Stimulated activated CD8-positive, alpha-beta memory T cell treated with anti-CD3 and anti-CD28 coated beads, Interleukin-2, amount 100 ng/mL, for 48 hours (primary cell): ENCODE measurements at places on chromosomes 2 and 18.

DNA sequence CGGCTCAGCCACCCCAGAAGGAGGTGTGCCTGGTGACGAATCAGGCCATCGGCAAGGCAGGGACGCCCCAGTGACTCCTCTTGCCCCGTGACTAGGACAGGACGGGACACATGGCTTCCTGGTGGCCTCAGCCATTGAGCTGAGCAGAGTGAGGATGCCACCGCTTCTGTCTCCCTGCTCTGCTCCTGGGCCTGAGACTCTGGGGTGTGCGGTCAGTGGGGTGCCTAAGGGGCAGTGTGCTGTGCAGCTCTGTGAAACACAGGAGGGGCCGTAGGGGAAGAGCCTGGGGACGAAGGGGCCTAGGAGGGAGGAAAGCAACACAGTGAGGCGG lies 24.3 kb downstream of the IGFBP5 start:
- DNase-seq, result no peak

DNA sequence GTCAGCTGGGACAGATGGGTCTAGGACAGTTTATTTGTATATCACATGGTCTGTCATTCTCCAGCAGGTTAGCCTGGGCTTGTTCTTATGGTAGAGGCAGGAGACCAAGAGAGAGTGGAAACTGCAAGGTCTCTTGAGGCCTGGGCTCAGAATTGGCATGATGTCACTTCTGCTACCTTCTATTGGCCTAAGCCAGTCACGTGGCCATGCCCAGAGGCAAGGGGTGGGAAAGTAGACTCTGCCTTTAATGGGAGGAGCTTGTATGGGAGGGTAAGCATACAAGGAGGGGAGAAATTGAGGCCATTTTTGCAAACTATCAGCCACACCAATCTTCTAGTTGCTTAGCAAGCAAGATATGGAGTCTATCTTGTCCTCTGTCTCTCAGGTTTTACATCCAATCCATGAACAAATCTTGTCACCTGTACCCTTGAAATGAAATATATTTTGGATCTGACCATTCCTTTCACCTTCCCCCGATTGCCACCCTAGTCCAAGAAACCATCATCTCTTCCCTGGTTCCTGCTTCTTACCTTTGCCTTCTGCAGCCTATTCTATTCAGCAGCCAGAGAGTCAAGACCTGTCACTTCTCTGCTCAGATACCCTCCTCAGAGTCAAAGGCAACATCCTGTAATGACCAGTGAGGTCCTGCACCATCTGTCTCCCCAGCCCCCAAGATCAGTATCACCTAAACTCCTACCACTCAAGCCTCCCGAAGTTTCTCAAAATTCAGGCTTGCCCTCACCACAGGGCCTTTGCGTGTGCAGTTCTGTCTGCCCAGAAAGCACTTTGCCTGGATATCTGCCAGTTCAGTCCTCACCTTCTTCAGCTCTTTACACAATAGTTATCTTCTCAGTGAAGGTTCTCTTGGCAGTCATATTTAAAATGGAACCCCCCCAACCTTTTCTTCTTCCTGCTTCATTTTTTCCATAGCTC lies 240.0 kb downstream of the LOXHD1 start:
- no peak for DNase-seq

DNA sequence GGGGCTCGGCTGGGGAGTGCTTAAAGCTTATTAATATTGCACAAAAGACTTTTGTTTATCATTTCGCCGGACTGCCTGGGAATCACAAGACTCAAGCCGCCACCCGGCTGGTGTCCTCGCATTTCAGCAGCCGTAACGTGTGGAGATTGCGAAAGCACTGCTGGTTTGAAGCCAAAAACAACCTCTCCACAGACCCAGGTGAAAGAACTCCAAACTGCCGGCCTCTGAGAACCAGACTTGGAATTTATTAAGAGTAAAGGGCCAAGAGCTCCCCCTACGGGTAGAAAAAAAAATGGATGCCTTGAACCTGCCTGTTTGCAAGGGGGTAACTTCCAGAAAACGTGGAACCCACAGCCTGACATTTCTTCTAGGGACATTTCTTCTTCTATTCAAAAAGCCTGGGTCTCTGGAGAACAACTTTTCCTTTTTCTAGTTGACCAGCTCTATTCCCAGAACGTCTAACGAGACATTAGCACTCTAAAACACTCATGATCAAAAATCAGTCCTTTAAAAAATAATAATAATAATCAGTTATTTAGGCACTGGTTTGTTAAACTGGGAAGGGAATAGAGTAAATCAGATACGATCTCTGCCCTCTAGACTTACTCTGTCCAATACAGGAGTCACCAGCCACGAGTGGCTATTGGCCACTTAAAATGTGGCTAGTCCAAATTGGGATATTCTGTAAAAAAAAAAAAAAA lies 216.3 kb downstream of the C1D start:
- DNase-seq, result no peak

DNA sequence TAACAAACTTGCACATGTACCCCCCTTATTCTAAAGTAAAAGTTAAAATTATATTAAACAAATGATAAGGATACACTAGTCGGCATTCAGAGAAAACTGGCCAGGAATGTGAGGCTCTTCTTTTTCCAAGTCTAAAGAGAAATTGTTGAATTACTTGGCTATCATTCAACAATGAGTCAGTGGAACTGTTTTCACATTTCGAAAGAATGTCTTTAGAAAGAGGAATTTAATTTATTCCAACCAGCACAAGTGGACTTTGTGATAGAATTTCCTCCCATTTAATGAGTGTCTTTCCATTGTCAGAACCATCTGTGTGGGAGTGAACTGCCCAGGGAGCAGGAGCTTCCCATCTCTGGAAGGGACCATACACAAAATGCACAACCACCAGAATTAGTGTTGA lies 792.2 kb downstream of the EPHA4 start:
- DNase-seq, result no peak

DNA sequence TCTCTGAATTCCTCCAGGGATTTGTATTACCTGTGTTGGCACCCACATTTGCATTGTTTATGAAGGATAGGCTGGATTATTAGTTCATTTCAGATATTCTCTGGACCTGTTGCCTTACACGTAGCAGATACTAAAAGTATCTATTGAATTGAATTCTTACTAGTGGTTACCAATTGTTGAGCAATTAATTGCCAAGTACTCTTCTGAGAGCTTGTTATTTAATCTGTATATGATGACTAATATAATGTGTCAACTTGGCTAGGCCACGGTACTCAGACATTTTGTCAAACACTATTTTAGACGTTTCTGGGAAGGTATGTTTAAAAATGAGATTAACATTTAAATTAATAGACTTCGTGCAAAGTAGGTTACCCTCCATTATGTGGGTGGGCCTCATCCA lies 2.5 kb upstream of the SPP2 start:
- DNase-seq, result no peak

DNA sequence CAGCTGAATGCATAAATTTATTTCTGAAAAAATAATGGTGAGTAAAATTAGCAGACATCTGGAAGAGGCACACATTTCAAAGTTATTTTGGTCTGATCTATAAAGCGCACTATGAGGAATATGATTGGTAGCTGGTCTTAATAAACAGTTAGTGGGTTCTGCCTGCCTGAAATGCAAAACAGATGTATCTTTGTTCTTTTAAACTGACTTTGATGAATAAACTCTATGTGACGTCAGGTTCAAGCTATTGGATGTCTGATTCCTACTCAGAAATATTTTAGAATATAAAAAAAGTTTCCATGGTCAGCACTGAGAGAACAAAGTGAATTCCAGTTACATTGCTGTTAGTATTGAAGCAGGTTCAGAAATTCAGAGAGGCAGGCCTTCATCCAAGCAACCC lies 136.4 kb downstream of the TPGS2 start:
- no peak for DNase-seq

GRCh38 chr2:191577605-191578004 lies 100.3 kb upstream of the NABP1 start:
- no peak for DNase-seq

DNA sequence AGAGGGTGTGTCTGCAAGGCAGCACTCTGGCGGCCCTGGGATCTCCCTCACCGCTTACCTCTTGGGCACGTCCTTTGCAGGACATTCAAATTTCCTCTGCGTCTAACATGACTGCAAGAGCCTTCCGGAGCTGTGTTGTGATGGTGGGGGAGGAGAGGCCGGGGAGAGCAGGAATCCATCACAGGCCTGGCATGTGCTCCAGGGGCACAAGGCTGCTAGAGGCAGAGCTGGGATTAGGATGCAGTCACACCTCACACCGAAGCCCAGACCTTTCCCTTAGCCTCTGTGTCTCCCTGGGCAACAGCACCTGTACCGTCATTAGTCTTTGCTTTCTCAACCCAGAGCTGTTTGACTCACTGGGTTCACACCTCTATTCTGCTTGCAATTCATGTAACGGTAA lies 111.3 kb downstream of the CMPK2 start:
- no peak for DNase-seq

- no peak for DNase-seq
Measured at GRCh38 chr2:239991689-239992314, 33.3 kb downstream of the NDUFA10 start.

GRCh38 chr2:137161250-137161649 lies 395.9 kb downstream of the THSD7B start:
- DNase-seq, result no peak

GRCh38 chr2:33573657-33574056 lies 25.4 kb downstream of the FAM98A start:
- DNase-seq, result no peak

DNA sequence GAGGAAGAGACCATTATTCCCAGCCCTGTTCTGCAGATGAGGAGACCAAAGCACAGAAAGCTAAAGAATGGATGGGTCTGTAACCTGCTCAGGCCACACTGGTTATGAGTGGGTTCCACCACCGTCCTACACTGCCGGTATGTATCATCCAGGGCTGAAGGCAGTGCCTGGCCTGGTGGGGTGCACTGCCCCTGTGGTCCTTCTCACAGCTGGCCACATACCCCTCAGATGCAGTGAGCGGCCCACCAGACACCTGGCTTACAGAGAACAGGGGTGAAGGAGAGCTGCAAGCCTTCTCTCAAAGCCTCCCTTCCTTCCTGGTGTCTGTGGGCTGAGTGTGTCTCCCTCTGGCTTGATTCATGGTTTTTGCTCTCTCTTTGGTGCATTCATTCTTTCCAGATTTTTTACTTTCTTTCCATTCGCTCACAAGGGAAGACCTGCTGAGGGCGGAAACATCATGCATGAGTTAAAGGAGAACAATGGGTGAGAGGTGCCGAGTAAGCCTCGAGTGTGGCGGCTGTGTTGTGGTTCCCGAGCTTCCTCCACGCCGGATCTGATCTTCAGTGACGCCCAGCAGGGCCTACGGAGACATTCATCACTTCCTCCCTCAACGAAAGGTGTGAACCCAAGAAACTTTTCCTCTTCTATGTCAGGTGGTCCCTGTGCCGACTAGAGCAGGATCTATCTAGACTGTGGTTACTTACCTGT lies 62.1 kb upstream of the REL start:
- peak; percentile 67 for DNase-seq

DNA sequence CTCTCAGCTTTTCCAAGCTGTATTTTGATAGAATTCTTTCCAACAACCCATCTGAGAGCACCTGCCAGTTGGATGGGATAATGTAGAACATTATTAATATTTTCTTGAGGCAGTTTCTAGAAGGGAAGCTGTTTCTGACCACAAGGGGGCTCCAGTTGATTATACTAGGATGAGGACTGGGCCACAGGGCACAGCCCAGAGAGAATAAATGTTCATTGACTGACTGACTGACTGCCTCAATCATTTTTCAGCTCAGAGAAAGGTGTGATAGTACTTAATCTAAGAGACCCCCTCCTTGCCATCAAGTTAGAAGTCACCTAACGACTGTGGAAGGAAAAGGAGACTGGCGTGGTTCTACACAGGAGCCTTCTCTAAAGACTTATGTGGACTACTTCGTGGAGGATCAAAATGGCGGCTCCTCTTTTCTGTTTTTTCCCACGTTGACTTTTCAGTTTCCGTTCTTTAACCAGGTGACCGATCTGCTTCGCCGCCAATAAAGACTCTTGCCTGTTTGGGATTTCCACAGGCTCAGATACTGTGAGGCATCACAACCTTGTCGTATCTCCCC lies 31.9 kb upstream of the CREG2 start:
- peak; percentile 11 for DNase-seq

DNA sequence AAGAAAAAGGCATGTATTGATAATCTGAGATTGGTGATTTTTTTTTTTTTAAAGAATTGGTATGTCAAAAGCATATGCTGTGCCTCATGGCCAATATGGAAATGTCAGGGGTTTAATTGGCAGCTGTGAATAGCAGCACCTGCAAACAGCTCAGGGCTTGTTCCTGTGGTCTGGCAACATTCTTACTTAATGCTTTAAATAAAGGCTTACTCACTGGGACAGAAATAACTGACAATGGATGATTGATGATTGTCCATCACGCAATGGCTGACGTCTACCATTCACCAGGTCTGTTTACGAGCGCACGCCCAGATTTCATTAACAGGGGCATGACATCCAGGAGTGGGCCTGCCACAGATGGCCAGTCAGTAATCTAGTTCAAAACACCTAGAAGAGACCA lies 66.7 kb downstream of the ETAA1 start:
- no peak for DNase-seq

DNA sequence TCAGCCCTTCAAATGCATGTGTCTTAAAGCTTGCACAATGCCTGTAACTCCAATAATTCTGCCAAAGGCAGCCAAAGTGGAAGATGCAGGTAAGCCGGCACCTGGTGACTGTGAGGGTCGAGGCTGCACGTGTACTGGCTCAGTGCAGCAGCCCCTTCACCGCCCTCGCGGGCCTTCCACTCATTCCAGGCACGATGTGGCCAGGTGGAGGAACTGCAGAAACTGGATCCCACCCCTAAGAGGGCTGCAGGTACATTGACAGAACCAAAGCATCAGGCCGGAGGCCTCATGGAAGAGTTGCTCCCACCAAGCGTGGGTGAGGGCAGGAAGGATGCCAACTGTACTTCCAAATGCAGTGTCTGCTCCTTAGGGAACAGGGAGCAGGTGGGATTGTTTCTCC lies 253.4 kb downstream of the HDAC4 start:
- no peak for DNase-seq

DNA sequence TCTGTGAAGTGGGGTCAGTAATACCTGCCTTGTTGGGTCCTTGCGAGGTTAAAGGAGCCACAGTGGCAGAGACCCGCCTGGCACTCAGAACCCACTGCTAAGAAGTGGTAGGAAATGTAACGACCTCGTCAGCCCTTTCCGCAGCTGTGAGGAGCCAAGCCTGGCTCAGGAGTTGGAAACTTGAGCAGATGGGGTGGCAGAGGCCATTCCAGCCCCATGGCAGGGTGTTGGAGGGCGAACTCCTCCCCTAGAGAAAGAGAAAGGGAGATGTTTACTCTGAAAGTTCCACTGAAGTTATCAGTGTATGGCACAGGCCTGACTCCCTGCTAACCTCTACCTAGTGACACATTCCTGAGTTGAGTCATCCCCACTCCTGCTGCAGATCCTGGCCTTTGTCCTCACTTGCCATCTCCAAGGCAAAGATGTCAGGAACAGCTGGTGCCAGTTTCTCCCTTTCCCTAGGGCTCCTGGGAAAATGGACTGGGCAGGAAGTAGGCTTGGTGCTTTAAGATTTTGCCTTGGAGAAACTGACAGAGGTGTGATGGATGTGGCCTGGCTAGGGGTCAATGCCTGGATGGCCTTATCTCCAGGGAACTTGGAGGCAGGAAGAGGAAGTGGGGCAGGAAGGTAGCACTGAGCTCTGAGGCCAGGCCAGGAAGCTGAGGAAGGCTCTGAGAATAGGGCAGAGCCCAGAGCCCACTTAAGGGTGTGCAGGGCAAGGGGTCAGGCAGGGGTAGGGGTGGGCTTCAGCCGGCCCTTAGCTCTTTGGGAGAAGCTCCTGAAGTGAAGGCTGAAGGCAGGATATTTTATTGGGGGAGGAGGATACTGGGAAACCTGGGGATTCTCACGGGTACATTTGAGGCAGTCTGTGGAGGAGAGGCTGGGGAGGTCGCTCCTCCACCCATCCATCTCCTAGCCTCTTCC lies 888 bp downstream of the VAMP5 start:
- DNase-seq, result no peak

GRCh38 chr2:43399515-43400264 lies 173.3 kb upstream of the ZFP36L2 start:
- no peak for DNase-seq

GRCh38 chr2:208415255-208415654 lies 8.7 kb downstream of the PTH2R start:
- no peak for DNase-seq
